Amniotic stem cell (primary cell): ENCODE measurements at places on chromosomes 3 and 15.
A peak's percentile ranks its signal among the peaks of the same experiment; 100 is the strongest.

DNA sequence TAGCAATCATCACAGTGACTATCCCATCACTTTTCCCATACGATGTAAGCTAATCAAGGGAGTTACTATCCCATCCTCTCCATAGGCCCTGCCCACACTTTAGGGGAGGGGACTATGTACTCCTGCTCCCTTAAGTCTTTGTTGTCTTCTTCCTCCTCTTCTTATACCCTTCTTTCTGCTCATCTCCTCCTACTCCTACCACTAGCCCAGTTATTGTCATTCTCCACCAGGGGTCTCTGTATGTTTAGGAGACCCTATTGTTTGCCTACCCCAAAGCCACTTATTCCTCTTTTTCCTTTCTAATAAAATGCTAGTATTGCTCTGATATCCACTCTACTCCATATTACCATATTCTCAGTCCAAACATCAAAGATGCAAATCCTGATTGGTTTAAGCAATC, 27.8 kb downstream of the STAC start:
- DNase-seq, result no peak

GRCh38 chr3:159191447-159191846, 389.6 kb downstream of the MFSD1 start:
- DNase-seq, result peak; percentile 17

- peak; percentile 51 for DNase-seq
Measured at GRCh38 chr3:107690522-107691138, 167.9 kb downstream of the BBX start.

- no peak for DNase-seq
Measured at GRCh38 chr3:81761904-81762580, 597 bp upstream of the GBE1 start.

- DNase-seq, result no peak
Measured at GRCh38 chr3:63947594-63947993, 35.4 kb upstream of the SCAANT1 start.

- DNase-seq, result no peak
Measured at GRCh38 chr15:92930054-92930621, 30.0 kb downstream of the CHD2 start.

- no peak for DNase-seq
Measured at GRCh38 chr15:77503240-77503639, 82.6 kb downstream of the HMG20A start.

- no peak for DNase-seq
Measured at GRCh38 chr15:57537488-57538264, 54.0 kb upstream of the MYZAP start.

DNA sequence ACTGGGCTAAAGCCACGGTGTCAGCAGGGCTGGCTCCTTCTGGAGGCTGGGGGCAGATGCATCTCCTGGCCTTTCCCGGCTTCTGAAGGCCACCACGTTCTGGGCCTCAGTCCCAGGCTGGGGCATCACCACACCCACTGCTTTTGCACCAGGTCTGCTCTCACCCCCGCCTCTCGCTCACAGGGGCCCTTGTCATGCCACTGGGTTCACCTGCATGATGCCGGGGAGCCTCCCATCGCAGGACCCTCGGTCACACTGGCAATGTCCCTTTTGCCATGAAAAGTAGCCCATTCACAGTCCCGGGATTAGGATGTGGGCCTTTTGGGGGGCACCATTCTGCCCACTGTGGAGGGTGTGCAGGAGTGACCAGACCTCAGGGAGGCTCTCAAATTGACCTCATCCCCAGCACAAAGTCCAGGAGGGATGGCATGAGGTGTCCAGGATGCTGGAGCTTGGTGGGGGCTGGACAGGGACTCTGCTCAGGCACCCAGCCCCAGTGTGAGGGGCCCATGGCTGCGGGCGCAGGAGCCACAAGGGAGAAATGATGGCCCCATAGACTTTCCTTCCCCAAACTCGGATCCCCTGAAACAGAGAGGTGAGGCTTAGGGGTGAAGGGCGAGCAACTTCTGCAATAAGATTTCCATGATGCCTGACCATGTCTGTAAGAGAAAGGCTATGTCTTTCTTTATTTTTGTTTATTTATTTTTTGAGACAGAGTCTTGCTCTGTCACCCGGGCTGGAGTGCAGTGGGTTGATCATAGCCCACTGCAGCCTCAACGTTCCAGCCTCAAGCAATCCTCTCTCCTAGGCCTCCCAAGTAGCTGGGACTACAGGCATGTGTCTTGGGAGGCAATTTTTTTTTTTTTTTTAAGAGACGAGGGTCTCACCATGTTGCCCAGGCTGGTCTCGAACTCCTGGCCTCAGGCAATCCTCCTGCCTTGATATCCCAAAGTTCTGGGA, 189.1 kb downstream of the GOLGA6L6 start:
- no peak for DNase-seq

DNA sequence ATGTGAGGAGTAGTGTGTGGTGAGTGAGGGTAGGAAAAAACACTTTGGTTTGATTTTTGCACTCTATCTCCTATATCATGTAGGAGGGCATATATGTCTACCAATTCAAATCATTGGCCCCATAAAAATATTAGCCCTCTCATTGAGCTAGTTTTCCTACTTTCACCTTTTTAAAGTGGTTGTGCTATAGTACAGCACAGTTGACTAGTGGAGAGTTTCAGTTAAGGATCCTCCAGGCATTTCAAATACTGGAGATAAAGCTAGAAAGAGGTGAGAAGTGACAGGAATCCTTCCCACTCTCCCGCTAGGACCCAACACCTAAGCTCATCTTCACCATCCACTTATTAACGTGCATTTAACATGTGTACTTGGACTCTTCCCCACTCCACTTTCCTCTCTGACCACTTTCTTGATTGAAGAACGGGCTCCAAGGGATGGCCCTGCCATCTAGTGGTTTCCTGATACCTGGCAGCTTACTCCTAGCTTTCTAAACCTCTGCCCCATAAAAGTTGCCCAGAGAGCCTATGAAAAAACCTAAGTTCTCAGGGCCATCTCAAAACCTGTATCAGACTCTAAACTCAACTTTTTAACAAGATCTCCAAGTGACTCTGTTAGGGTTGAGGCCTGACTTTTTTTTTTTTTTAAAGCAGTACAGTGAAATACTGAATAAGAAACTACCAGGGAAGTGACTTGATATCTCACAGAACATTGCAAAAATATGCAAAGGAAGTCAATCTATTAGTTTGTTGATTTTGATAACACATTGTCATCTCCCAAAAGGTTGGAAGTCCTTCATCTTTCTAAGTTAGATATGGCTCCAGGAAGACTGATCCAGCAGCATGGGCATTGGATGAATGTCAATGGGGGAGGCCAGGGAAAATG, 17.9 kb downstream of the IL12A start:
- peak; percentile 70 for DNase-seq

GRCh38 chr15:36208868-36209582, 370.4 kb upstream of the CDIN1 start:
- DNase-seq, result no peak

DNA sequence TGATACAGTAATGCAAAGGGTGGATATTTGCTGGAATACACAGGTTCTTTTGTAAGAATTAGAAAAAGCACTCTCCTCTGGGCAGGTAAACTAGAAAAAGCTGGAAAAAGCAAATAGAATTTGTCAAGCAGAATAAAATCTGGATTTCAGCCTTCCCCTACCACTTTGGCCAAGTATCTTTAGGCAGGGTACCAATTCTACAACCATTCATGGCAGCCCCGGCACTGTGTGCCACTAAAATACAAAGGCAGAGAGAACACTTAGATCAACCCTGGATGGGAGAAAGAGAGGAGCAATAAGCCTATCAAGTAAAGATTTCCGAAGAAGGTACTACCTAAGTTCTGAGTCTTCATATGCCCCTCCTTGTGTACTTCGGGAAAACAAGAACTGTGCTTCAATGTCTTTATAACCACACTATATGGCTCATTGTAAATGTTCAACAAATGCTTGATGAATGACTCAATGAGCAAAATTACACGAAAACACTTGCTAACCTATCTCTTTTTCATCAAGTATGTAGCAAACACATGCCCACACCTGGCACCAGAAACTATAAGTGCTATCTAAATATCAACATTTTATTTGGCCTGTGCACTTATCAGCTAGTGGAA, 20.8 kb downstream of the STAG1 start:
- no peak for DNase-seq

- no peak for DNase-seq
Measured at GRCh38 chr15:71357321-71357732, 242.1 kb downstream of the THSD4 start.

GRCh38 chr3:170695486-170696064, 109.7 kb upstream of the SLC7A14 start:
- DNase-seq, result no peak

DNA sequence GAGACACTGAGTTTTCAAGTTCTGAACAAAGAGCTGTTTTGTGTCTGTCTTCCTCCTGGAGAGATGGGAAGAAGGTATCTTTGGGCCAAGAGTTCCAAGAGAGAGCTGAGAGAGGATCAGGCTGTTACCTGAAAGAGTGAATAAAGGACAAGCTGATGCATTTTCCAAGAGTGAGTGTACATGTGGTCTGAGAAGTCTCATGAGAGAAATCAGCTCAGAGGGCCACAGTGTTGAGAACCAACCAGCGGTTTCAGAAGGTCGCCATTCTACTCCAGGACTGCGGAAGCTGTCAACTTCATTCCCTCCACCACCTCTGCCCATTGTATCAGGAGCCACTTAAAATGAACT, 42.7 kb upstream of the PPP2R3A start:
- no peak for DNase-seq

DNA sequence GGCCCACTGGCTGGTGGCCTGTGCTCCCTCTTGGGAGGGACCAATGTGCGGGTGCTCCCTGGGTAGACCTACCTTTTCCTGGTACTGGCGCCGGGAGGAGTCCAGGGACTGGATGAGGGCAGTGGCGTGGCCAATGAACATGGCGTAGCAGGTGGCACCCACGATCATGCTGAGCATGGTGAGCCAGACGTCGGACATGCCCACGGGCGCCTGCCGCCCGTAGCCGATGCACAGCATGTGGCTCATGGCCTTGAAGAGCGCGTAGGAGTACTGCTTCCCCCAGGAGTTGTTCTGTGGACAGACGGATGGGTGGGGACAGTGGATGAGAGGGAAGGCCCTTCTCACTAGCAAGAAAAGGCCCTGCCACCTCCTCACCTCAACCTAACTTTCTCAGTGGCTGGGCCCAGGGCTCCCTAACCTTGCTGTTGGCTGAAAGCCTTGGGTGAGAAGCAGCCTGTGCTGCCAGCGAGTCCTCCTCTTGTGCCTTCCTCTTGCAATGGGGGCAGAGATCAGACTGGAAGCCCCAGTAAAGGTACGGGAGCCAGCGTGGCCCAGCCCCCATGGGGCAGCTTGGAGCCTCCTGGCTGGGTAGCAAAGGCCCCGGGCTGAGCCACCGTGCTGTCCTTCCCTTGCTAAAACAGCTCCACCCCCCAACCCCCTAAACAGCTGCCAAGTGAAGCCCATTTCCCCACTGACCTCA, 39.1 kb downstream of the HCN4 start:
- DNase-seq, result no peak

DNA sequence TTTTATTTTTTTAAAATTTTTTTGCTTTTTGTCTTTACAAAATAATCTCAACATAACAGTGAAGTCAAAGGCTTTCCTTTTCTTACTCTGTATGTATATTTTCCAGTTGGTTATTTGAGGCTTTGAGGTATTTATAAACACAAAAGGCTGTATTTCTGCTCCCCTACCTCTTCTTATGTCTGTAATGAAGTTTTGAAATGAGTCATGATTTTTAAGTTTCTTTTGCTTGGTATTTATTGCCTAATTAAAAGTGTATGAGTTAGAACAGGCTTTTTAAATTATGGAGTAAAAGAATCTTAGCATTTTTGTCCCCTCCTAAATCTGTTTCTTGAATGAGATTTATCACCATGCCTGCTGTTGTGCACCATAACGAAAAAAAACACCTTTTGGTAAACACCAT, 66.0 kb downstream of the DCUN1D1 start:
- DNase-seq, result no peak

DNA sequence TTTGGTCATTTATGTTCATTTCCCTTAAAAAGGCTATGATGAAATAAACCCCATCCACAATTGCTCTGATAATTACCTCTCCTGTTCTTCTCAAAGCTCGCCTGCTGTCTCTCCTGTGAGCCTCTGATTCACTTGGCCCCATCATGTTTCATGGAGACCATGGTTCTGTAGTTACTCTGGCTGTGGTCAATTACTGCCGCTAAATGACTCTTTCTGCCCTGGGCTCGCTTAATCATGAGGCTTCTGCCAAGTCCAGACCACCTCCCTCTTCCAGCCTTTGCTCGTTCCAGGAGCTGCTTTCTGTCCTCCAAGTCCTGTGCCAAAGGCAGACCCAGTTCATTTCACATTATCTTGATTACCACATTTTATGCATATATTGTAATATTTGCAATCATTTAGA, 91.9 kb downstream of the THSD4 start:
- no peak for DNase-seq

- DNase-seq, result no peak
Measured at GRCh38 chr3:66693461-66694031, 192.7 kb upstream of the LRIG1 start.

DNA sequence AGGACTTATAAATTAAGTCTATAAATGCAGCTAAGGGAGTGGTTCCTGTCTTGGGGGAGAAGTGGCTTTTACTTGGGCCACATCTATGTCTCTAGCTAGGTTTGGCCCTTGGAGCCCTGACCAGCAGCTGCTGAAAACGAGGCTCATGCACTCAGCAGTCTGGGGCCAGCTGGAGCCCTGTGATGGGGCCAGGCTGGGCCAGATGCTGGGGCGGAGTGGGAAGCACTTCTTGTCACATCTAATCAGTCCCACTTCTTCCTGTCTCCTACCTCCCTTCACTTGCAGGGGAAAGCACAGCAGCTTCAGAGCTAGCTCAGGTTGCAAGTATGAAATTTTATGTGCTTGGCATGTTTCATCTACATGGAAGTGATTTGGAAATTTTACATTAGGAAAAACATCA, 209.9 kb upstream of the ROPN1 start:
- no peak for DNase-seq

- DNase-seq, result no peak
Measured at GRCh38 chr15:64229129-64229724, 66.4 kb upstream of the PPIB start.
